ENCODE measurements at places on chromosomes 16 and 17.

DNA sequence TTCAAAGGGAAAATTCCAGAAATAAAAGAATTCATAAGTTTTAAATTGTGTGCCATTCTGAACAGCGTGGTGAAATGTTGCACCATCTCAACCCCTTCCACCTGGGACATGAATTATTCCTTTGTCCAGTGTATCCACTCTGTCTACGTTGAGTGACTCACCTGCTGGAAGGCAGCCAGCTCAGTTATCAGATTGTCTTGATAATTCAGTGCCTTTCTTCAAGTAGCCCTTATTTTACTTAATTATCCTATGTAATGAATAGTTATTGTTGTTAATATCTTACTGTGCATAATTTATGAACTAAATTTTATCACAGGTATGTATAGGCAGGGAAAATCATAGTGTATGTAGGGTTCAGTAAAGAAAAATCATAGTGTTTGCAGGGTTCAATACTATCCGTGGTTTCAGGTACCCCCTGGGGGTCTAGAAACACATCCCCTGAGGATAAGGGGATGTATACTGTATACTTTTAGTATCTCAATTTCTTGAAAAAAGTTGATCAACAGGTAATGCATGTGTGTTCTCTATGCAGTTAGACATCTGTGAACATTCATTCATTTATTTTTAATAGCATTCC, 7.7 kb upstream of the PCTP start:
- no peak for DNase-seq

DNA sequence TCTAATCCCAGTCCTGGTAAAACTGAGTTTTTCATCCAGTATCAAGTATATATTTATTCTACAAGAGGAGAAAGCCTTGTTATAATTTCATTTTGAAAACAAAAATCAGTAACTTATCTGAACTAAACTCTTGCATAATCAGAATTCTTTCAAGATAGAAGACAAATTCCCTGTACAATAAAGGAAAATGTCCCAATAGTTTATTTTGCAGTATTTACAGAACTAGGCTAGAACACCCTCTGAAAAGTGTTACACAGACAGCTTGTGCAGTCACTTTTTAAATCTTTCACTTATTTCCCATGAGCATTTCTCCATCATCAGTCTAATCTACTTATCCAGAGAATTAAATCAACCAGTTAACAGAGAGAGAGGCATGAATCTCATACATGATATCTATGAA, 48.5 kb downstream of the SPOP start:
- no peak for DNase-seq

GRCh38 chr16:68287276-68288251, 23.2 kb downstream of the SLC7A6OS start:
- DNase-seq = peak; percentile 64

GRCh38 chr17:42681976-42682721, at the start of gene CNTNAP1:
Gene CNTNAP1, plus strand, starts transcription at chr17:42682531. Its CDS starts 299 bp downstream, at chr17:42682830.
- no peak for DNase-seq

DNA sequence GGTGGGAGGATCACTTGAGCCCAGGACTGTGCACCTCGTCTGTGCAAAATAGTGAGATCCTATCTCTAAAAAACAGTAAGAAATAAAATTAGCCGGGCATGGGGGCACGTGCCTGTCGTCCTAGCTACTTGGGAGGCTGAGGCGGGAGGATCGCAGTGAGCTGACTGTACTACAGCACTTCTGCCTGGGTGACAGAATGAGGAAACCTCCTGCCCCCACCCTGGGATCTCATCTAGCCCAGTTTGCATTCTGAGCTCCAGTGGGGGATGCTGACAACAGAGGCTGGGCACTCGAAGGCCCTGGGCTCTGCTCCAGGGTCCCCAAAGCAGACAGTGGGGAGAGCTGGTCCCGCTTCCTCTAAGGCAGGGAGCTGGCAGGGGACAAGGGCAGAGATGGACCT, 7.1 kb downstream of the NAGPA start:
- DNase-seq = no peak

DNA sequence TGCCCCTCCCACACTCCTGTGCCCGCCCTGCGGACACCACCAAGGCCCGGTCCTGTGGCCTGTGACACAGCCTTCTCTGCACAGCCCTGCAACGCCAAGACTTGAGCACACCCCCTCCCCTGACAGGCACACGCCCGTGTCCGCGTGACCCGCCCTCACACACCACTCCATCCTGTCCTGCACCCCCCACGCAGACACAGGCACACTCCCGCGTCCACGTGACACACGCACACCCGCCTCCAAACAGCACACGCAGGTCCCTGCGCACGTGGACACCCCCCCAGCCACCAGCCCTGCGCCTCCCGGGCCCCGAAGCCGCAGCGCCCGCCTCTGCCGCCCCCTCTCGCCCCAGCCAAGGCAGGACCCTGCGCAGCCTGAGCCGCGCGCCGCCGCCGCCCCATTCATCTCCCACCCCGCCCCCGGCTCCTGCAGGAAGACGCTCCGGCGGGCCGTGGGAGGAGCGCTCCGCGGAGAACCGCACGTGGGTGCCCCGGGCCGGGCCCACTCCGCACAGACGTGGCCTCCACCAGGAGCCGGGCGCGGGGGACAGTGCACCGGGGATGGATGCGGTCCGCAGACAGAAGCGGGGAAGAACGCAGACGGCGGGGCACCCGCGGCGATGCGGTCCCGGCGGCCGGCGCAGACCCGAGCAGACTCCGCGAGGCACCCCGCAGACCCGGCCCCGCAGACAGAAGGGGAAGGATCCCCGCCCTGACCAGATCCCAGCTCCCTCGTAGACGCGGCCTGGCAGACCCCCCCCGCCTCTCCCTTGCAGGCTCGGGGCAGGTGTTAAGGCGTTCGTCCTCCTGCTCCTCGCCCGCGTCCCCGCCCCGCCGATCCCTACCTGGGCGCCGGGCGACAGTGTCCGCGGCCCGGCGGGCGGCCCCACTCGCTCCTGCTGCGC, 506 bp downstream of the CAMKK1 start:
- DNase-seq = peak; percentile 86
